ENCODE measurements at places on chromosomes 2 and 18.

GRCh38 chr2:200453853-200454534 is 55.9 kb downstream of the KCTD18 start:
- peak; percentile 24 for DNase-seq

DNA sequence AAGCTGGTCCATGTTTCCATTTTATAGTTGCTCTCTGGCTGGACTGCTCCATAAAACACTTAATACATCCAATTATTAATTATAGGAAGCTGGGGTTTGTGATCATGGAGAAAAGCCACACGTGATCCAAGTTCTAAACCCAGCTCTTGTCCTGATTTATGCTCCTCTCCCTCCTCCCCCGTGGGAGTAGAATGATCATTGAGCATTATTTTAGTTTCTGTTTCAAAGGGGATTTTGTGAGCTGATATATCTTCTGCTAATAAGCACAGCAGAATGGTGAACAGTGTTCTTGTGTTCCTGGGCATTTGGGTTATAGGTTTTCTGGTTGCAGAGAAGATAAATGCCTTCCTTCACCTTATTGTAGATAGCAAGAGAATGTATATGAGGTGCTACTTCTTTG is 135.7 kb upstream of the TMEM200C start:
- no peak for DNase-seq

GRCh38 chr18:31316974-31317373 is 986 bp upstream of the DSG1 start:
- no peak for DNase-seq

GRCh38 chr2:191686729-191687128 is 8.8 kb downstream of the NABP1 start:
- no peak for DNase-seq

- DNase-seq, result no peak
These were observed 848.8 kb downstream of the TDRD15 start for GRCh38 chr2:21972586-21972985.

Data from activated T-cell treated with anti-CD3 and anti-CD28 coated beads, Interleukin-2, amount 50 U/mL, for 72 hours (primary cell).